Stimulated activated CD4-positive, alpha-beta T cell treated with anti-CD3 and anti-CD28 coated beads, Interleukin-4, amount 100 ng/mL, for 4 hours (primary cell): ENCODE measurements at places on chromosomes 2 and 18.

DNA sequence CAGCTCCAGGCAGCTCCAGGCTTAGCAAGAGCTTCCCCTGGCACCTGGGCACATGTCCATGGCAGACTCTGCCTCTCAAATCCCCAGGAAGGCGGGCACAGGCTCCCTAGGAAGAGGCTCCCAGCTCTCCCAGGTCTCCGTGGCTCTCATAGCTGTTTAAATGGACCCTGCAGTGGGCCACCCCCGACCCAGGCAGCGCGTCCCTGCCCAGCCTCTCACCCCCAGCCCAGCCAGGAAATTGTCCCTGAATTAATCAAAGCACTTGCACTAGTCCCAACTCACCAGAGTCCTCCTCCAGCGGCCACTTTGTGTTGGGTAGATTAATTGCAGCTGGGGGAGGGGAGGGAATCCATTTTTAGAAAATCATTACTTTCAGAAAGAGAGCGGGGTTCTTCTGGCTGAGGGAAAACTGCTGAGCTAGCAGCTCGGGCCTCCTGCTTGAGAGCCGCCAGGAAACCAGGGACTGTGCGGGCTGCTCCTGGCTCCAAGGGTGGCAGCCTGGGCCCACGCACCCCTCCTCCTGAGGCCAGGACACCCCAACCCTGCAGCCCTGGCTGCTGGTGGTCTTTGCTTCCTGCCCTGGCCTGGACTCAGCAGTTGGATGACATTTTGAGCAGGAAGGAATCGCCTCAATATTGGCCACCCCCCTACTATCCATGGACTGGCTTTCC lies 36.0 kb downstream of the SMAD7 start:
- DNase-seq = no peak

DNA sequence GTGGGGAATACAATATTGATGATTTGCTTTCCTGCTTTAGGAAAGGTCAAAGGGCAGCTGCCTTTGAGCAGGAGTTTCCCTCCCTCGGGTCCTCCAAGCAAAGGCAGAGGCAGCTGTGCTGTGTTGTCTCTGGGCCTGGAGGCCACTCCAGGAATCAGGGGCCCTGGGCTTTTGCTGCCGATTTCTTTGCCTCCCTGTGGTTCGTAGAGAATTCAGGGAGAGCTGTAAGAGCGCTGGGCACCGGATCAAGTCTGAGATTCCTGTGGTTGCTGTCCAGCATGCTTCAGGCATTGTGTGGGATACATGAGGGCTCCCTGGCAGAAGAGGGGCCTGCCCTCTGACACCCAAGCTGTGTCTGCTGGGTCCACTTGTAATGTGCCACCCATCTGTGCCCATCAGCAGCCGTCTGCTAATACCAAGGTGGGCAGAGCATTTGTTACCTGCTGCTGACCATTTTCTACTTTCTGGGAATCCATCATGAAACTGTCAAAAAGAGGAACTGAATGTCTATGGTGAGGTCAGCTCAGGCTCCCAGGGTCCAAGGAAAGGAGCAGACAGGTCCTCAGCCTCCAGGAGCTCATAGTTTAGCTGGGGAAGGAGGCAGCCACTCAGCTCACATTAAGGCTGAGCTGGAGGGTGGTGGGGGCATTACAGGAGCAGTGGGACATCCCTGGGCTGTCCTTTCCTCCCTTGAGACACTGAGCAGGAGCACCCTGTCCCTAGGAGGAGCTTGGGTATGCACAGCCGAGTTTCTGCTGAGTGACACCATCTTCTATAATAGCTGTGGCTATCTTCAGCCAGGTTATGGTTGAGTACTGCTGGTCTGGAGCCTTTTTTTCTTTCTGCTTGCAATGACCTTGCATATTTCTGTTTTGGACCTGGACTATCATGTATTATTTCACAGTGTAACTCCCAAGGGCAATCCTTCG lies 68.5 kb downstream of the CTIF start:
- no peak for DNase-seq

GRCh38 chr2:190664240-190664639 lies 15.4 kb downstream of the NAB1 start:
- DNase-seq = no peak

GRCh38 chr2:185782223-185782769 lies 43.7 kb downstream of the FSIP2 start:
- no peak for DNase-seq

- DNase-seq = no peak
Observed at GRCh38 chr2:235930701-235931100, 237.5 kb downstream of the GBX2 start.

DNA sequence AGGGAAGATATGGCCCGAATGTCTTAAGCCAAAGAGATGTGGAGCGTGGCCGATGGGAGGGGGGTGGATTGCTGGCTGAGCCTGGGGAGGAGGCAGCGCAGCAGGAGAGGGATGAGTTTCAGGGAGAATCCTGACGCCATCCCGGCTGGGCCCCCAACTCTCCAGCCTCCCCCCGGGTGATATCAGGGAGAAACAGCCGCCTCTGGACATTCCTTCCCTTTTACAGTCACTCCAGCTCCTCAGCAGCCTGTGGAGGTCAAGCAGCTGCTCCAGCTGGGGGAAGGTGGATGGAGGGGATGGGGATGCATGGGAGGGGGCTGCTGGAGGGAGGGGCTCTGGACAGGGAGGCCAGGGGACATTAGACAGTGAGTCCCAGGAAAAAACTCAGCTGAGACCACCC lies 9.5 kb upstream of the DES start:
- no peak for DNase-seq

DNA sequence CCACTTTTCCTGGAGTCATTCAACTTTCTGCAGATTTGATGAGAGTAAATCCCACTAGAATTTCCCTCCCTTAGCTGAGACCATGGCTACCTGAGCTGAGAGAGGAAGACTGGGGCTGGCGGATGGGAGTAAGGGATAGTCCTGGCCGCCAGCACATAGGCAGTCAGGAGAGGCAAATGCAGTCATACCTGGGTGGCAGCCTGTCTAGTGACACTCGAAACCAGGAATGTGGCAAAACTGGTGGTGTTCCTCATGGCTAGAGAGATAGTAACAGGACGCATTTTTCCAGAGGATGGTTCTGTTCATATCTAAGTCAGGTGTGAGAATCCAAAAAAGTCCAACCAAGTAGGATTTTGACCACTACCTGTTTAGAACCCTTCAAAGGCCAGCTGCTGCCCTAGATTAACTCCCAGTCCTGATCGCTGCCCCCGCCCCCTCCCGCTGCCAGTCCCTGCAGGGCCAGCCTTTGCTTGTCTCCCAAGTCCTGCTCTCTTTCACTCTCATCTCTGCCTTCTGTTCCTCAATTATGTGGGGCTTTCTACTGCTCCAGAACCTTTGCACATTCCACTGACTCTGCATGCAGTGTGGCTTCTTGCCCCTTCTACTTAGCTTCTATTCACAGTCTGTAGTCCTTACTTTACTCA lies 17.4 kb upstream of the SCG2 start:
- DNase-seq = no peak

GRCh38 chr2:168216351-168217005 lies 30.9 kb downstream of the STK39 start:
- DNase-seq = no peak

GRCh38 chr18:44741511-44741910 lies 60.8 kb downstream of the SETBP1 start:
- no peak for DNase-seq

DNA sequence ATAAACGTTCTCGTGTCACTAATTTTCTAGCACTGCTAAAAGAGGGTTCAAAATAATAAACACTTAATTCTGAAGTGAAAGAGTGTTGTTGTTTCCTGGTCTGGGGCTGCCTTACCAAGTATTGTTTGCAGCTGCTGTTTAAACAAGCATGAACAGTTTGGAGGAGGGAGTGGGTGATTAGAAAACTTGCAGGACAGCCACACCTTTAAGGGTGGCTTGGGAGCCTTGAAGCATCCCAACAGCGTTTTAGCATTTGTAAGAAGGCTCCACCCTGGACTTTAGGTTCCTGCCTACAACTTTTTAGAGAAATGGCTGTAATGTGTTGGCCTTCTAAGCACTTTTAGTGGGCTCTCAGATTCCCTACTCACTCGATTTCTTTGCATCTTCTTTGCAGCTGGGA lies 371.6 kb downstream of the TGIF1 start:
- DNase-seq = no peak

DNA sequence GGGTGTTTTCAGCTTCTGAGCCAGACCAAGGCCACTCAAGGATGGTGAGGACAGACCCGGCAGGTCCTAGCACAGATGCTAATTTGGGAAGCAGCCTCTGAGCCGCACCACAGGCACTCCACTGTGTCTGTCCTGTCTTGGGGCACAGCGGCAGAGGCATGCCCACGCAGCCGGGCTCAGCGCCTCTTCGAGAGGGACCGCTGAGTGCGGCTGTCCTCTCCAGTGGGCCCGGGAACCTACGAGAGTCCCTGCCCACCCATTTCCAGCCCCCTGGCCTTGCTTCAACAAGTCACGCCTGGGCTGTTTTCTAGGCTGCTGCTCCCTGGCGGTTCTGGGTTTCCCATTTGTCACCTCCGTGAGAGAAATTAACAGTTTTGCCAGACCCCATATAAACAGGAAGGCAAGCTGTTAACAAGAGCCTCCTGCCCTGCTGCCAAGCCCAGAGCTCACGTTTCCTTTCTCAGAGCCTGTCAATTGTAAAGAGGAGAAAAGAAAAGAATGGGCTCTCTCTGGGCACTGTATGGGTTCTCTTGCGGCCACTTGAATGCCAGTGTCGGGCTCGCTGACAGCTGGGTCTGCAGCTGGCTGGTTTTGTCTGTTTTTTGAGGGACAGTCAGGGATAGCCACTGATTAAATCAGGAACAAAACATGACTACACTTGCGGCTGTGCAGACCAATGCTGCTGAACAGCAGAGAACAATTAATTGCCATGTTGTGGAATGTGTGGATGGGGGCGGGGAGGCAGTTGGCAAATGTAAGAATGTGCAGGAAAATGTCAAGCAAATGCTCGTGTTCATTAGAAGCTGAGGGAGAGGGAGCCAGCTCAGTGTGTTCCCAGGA lies 30.6 kb downstream of the TMEM17 start:
- no peak for DNase-seq

DNA sequence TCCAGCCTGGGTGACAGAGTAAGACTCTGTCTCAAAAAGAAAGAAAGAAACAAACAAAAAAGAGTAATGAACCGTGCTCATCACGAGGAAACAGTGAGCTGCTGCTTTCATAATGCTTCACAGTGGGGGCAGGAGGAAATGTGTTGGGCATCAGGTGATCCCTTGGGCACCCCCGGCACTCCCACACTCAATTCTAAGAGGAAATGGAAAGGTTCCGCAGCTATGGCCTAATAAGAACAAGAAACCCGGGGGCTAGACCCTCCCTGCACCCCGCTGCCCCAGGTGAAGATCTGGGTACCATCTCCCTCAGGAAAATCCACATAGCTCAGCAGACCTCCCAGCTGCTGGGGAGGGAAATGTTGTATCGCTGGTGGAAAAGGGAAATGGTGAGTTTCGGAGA lies 118.9 kb downstream of the LPIN1 start:
- no peak for DNase-seq

DNA sequence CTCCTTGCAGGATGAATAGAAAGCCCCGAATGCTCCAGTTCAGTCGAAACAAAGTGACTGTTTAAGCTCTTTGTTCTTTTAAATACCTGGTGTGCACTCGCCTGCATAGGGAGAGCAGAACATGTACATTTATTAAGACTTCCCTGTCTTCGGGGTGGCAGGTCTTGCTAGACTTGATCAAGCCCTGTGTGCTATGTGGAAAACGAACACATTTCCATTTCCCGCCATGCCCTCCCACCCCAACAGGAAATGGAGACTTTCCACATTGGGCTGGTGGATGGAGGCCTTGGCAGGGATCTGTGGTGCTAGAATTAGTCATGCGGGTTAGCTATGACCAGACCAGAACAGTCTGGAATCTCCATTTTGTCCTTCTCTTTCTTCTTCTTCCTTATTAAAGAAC lies 321.0 kb upstream of the THSD7B start:
- no peak for DNase-seq
